ENCODE measurements at places on chromosomes 12 and 14.

- no peak for DNase-seq
These were observed 330.9 kb downstream of the TMEM121 start for GRCh38 chr14:105857220-105857825.

DNA sequence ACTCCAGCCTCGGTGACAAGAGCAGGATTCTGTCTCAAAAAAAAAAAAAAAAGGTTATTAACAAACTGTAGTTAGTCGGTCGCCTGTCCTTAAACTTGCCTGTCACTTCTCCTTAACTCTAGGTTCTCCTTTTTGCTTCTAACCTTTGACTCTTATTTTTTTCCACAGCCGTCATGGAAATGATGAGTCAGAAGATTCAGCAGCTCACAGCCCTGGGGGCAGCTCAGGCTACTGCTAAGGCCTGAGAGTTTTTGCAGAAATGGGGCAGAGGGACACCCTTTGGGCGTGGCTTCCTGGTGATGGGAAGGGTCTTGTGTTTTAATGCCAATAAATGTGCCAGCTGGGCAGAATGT is 418 bp upstream of the MYG1 start:
- DNase-seq = no peak

GRCh38 chr12:22333186-22333712 is 1.3 kb downstream of the ST8SIA1 start:
- DNase-seq = no peak

- no peak for DNase-seq
These were observed 124.7 kb upstream of the MAX start for GRCh38 chr14:65226824-65227604.

GRCh38 chr12:18045446-18045992 is 44.5 kb downstream of the RERGL start:
- DNase-seq = no peak

DNA sequence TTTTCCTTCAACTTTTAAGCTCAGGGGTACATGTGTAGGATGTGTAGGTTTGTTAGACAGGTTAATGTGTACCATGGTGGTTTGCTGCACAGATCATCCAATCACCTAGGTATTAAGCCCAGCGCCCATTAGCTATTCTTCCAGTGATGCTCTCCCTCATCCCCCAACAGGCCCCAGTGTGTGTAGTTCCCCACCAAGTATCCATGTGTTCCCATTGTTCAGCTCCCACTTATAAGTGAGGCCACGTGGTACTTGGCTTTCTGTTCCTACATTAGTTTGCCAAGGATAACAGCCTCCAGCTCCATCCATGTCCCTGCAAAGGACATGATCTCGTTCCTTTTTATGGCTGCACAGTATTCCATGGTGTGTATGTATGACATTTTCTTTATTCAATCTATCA is 48.6 kb upstream of the YARS2 start:
- DNase-seq = no peak

DNA sequence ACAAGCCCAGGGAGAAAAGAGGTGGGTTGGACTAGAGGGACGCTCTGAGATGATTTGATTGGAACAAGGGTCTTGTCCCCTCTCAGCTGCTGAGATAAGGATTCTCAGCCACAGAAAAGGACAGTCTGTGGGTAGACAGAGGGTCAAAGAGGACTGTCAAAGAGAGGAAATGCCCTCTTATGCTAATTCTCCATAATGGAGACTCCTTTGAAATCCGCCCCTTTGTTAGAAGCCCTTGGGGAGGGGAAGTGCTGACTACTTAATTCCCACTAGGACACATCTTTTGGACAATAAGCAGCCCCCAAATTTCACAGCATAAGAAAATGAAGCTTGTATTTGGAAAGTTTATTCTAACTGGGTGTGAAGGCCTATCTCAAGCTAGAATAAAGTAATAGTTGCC is 176.6 kb downstream of the KTN1 start:
- no peak for DNase-seq

DNA sequence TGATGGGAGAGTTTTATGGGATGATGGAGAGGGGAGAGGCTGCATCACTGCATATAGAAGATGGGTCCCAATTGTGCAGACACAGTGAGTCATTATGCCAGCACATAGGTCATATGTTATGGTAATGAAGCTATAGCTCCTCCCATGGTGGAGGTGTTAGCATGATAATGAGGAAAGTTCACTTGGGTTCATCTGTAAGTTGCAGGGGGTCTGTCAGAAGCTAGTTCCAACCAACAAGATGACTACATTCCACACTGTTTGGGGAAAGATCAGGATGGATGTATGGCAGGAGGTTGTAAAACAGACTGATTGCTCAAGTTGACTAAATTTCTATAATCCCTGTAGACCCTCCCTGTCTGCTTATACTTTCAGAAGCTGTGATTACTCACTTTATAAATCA is 561.3 kb downstream of the C12orf50 start:
- no peak for DNase-seq

DNA sequence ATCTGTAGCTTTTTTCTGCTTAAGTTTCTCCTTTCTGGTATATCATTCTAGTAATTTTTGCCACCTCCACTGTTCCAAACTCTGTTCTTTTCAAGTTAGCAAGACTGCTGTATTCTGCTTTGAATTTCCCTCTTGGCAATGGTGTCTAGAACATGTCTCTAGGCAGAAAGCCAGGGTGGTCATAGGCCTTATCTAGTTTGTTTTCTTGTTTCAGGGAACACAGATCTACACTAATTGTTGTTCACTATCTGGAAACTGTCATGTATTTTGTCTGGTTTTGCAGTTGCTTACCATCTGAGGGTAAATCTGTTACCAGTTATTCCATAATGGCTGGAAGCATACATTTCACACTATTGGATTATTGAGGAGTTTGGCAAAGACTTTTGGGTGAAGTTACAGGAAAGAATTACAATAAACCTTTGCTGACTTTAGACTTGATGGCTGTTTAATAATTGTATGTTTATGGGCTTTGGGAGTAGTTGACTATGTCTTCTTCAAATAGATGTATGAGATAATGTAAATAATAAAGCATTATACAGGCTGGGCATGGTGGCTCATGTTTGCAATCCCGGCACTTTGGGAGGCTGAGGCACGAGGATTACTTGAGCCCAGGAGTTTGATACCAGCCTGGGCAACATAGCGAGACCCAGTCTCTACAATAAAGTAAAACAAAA is 41.4 kb downstream of the FUT8 start:
- DNase-seq = no peak

DNA sequence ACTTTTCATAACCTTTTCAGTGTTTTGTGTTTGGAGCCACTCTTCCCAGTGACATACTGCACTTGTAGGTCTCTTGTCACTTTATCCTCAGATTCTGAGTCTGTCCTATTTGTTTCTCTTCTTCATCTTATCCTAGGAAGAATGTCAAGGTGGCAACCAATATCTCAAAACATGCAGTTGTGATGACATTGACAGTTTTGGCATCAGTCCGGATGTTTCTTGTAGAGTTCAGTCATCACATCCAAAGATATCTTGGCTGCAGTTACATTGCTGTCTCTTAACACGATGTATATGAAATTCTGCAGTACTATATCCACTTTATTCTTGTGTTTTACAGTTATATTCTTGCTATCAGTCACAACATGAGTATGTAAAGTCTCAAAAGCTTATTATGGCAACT is 6.4 kb downstream of the ADIPOR2 start:
- no peak for DNase-seq

DNA sequence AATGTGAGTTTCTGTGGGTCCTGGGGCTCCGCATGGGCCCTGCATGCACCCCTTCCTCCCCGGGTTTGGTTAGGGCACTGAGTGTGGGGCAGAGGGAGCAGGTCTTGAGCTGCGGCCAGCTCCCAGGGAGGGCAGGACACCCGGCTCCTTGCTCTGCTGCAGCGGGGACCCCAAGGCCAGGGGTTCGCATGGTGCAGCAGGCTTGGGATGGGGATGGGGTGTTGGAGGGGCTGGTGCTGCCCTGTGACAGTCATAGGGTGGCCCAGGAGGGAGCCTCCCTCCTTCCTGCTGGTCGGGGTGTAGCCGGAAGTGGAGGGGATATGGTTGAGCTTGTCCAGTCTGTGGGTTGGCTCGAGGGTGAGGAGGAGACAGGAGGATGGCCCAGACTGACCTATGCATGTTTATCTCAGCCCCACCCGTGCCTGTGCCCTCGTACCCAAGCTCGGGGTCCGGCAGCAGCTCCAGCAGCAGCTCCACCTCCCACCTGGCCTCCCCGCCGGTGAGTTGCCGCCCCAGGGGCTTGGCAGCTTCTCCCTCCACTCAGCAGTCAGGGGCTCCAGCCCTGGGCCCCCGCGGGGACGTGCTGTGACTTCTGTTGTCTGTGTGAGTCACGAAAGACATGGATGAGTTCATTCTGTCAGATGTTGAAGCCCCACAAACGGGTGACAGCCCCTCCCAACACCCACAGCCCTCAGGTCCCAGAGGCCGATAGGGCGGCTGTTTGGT is 16.0 kb downstream of the ULK1 start:
- no peak for DNase-seq

DNA sequence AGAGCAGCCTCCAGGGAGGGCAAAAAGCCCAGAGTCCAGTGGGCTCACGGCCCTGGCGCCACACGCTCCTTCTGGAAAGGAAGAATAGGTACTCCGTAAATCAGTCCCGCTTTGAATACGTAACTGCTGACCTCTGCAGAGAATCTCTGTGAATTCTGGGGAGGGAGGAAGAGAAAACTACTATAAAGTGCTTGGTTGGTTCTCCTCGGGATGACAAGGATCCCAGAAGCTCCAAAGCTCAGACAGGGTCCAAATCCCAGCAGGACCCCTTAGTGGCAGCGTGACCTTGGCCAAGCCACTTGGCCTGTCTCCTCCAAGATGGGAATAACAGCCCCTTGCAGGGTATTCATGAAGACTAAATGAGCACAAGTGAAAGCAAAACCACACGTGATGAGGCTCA is 31.7 kb downstream of the ANO2 start:
- DNase-seq = no peak

- DNase-seq = no peak
These were observed 37.0 kb upstream of the TSPAN9 start for GRCh38 chr12:3040026-3040656.

DNA sequence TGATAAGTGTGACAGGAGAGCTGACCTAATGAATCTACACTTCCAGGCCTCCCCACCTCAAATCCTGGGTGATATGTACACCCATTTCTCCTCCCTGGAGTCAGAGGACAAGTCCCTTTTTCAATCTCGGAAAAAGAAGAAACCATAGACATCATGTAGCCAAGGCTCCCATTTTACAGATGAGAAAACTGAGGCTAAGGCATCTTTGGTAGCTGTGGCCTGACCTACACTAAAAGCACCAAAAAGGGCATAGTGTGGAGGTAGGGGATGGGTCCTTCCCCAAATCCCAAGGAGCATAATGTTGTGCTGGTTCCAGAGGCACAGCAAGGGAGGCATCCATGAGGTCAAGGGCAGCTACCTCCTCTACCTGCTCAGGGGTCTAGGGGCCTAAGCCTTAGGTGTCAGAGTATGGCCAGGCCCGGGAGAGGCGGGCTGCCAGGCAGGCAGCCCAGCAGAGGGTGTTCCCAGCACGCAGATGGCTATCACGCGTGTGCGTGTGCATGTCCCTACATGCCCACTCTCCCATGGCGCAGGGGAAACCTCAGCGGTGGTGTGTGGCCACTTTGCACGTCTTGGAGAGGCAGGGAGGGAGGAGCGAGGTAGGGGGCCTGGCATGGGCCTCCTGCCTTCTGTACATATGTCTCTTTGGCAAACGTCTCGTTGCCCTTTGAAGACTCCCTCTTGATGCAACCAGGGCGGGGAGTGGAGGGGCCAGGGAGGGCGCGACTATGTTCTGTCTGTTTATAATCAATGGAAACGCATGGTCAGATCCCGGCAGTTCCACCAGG is 2.5 kb downstream of the PGF start:
- DNase-seq = peak; percentile 23

GRCh38 chr12:54352891-54353874 is 11.1 kb downstream of the GPR84 start:
- DNase-seq = peak; percentile 66

GRCh38 chr12:13091832-13092231 is 11.6 kb downstream of the GSG1 start:
- no peak for DNase-seq

DNA sequence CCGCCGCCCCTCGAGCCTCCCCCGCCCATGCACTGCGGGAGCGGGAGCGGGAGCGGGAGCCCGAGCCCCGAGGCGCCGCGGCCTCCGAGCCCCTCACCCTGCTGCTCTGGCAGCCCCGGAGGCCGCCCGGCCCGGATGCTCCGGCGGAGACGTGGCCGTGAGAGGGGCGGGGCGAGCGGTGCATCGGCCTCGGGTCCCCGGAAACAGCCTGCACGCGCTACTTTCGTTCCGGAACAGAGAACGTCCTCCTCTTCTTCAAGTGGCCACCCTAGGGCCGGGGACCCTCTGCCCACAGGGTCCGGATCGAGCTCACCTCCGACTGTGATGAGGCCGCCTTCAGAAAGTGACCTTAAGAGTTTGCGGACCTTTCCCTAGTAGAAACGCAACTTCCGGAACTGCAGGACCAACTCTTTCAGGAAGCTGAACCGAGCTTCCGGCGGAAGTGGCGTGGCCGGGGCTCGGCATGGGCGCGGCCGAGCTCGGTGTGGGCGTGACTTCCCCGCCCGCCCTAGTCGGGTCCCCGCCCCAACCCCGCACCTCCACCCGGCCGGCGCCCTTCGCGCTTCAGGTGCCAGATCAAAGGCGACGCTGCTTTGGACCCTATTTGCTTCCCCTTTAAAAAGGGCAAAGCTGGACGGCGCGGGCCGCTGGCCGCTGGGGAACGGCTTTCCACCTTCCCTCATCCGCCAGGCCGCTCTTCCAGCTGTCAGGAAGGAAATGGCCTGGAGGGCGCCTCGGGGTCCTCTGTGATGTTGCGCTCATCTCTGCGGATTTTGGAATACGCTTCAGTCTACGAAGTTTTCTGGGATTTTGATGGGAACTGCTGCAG is at the start of gene GOLGA3:
GOLGA3 (minus strand) TSS at position 164 of the 829 bp plus-strand sequence. CDS start 6,741 bp downstream, outside the sequence.
- DNase-seq = peak; percentile 82

DNA sequence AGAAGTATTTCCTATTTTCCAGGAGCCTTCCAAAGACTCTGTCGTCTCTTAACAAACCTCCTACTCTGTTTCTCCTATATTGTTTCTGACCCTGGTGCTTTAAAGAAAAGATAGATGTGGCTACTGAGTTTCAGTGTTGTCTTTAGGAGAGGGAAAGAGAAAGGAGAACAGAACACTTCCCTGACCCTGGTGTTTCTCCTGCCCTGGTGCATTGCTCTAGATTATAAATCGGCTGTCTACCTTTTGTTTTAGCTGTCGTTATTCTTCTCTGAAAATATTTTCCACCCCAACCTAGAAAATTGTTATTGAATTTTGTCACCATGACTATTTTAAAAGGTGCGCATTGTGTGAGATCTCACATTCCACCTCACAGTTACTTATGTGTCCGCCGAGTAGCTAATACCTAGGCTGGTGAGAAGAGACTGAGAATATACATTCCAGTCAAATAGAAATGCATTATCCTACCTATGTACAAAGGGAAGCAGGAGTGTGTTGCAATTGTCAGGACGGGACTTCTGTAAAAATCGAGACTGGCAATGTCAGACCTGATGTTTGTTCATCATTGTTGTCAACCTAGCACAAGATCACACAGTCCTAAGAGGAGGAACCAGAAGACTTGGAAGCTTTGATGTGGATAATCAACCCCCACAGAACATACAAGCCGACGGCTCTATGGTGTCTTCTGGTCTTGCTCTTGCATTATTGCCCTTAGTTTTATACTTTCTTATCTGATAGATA is 108.7 kb upstream of the SLC38A4 start:
- DNase-seq = no peak

Measured in NCI-H1105 treated with DMSO at 0.1 percent for 48 hours (cell line).